Naive thymus-derived CD4-positive, alpha-beta T cell (primary cell): ENCODE measurements at places on chromosomes 11 and 22. TPM values are rescaled to one million over a fixed set of nuclear protein-coding genes. Genes with fewer than 3 reads are reported as not detected.

TMEM191C gene
- total RNA-seq, result 4.7 TPM

APOA4 gene
- total RNA-seq, result not detected

GAL3ST1 gene
- not detected in 2 replicates for total RNA-seq

SCUBE2 gene
- total RNA-seq, result not detected

SNX15 gene
- 22.4 TPM for total RNA-seq

SERPIND1 gene
- total RNA-seq, result not detected

ANO9 gene
- total RNA-seq, result 95.9 TPM

ANO3 gene
- total RNA-seq, result not detected

CPSF7 gene
- 111 and 113 TPM in 2 replicates for total RNA-seq

DNA sequence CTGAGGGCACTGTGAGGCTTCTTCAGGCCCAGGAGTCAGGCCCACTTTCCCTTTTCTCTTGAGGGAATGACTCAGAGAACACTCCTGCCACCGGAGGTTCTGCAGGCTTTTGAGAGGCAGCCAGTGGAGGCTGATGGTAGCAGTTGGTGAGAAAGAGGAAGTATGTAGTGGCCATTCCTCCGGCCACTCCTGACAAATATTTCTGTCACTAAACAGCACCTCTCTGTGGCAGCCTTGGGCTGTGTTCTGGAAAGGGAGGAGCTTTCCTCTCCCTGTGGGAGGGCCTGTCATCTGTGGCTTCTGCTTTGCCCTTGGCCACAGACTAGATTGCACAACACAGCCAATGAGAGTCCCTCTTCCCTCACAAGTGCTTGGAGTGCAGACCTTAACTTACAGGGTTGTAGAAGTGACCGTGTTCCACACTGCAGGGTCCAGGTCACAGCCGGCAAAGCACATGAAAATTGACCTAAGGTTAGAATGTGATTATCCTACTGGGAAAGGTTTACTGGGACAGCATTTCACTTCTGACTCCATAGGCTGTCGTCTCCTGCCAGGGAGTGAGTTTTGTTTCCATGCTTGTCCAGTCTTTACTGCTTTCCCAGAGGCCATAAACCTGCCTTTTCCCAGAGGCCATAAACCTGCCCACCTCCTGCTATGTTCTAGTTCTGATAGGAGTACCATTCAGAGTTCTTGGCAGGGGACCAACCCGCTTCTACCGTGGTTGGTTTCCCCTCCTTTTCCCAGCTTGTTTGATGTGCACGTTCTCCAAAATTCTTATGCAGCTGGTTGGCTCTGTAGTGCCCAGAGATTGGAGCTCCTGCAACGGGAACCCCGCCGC, 33.3 kb downstream of the MARK2 start:
- H3K36me3 ChIP-seq, result no peaks in the 10 kb centered on the region
- no peak overlapping the region for H3K27ac ChIP-seq
- no peak overlapping the region for H3K4me3 ChIP-seq
- no peaks in the 10 kb centered on the region for H3K27me3 ChIP-seq

DNA sequence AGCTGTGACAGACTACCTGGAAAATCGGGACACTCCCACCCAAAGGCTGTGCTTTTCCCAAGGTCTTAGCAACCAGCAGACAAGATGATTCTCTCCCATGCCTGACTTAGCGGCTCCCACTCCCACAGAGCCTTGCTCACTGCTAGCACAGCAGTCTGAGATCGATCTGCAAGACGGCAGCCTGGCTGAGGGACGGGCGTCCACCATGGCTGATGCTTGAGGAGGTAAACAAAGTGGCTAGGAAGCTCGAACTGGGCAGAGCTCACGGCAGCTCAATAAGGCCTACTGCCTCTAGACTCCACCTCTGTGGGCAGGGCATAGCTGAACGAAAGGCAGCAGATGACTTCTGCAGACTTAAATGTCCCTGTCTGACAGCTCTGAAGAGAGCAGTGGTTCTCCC, 84.9 kb downstream of the SMCO4 start:
- no peak overlapping the region for H3K27ac ChIP-seq
- no peak overlapping the region for H3K4me3 ChIP-seq
- no peaks in the 10 kb centered on the region for H3K36me3 ChIP-seq

GRCh38 chr11:13907678-13908077, 54.8 kb upstream of the SPON1 start:
- DNase-seq, result no peak
- H3K27ac ChIP-seq, result no peak overlapping the region
- H3K4me1 ChIP-seq, result no peaks in the 10 kb centered on the region
- H3K4me3 ChIP-seq, result no peak overlapping the region
- peaks cover 4% of the 10 kb centered on the region for H3K27me3 ChIP-seq

- no peaks in the 10 kb centered on the region for H3K27me3 ChIP-seq
- no peak for DNase-seq
- H3K36me3 ChIP-seq, result no peaks in the 10 kb centered on the region
Measured at GRCh38 chr11:35651263-35651662, 11.3 kb upstream of the TRIM44 start.

DNA sequence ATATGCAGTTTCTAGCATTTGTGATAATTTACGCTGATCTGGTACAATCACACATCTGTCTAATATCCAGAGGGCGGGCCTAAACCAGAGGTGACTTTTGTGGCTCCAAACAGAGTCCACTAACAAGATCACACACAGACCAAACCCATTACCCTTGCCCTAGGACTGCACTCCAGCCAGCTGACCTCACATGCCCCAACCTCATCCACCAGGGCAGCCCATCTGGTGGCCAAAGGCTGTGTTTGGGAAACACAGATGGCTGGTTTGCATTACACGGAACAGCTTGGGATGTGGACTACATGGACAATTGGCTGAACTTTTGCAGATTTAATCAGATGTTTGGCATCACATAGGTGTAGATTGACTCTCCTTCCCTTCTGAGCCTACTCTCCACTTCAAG, 228.2 kb downstream of the GRIK4 start:
- no peak for DNase-seq
- no peak overlapping the region for H3K4me3 ChIP-seq
- no peak overlapping the region for H3K27ac ChIP-seq
- H3K4me1 ChIP-seq, result no peaks in the 10 kb centered on the region

DNA sequence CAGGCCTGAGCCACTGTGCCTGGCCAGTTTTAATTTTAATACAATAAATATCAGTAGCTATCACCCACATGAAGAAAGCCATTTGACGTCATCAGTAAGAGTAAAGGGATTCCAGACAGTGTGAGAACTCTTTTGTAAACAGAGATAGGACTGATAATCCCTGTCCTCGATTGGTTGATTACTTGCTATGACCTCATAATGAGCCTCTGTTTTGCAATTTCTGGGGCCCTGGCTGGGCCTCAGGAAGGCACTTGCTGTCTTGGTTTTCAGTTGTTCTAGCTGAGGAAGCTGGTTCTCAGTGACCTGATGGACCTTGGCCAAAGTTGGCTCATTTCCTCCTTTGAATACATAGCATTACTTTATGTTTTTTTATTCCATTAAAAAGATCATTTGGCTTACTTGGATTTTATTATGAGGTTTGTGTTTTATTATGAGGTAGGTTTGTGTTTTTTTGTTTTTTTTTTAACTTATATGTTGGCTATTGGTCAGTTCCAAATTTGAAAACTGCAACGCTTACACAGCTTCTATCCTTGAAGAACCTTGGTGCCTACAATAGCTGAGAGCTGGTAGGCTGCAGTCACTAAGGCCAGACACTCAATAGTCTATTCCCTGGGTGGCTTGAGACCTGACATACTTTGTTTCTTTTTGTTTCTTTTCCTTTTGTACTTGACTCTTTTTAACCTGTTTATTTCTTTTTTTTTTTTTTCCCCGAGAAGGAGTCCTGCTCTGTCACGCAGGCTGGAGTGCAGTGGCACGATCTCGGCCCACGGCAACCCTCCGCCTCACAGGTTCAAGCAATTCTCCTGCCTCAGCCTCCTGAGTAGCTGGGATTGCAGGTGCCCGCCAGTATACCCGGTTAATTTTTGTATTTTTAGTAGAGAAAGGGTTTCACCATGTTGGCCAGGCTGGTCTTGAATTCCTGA, 20.0 kb downstream of the MARK2 start:
- H3K4me3 ChIP-seq, result no peak overlapping the region
- no peaks in the 10 kb centered on the region for H3K27me3 ChIP-seq
- H3K36me3 ChIP-seq, result no peaks in the 10 kb centered on the region
- no peak overlapping the region for H3K27ac ChIP-seq
- no peak for DNase-seq

- H3K27me3 ChIP-seq, result no peaks in the 10 kb centered on the region
- no peaks in the 10 kb centered on the region for H3K36me3 ChIP-seq
- DNase-seq, result no peak
- H3K4me1 ChIP-seq, result no peaks in the 10 kb centered on the region
Measured at GRCh38 chr11:72598906-72599305, 75.3 kb downstream of the PDE2A start.

DNA sequence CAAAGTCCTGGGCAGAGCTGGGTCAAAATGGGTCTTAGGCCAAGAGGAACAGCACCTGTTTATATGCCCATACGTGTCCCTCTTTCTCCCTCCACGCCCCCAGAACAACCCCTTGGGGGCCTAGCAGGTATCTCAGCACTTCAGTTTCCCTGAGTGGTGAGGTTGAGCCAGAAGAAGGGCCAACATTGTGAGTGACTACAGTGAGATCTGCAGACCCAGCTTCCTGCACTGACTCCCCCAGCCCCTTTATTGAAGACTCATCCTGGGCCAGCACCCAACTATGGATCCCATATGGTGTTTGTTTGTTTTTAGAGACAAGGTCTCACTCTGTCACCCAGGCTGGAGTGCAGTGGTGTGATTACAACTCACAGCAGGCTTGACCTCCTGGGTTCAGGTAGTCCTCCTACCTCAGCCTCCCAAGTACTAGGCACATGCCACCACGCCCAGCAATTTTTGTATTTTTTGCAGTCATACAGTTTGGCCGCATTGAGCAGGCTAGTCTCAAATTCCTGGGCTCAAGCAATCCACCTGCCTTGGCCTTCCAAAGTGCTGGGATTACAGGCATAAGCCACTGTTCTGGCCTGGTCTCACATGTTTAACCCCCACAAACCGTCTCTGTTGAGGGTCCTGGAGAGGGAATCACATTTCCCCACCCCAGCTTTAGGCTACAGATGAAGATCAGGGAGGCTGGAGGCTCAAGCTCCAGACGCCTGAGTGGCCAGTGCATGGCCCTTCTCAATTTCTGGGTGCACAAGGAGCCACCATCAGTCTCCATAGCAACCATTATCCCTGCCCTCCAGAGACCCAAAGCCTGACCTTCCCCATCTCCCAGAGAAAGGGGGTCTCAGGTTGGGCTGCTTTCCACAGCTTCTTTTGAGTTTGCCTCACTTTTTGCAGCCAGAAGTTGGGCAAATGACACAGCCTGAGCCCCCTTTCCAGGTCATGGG, 1.7 kb upstream of the LARGE2 start:
- H3K4me3 ChIP-seq, result no peak overlapping the region
- H3K27ac ChIP-seq, result no peak overlapping the region
- no peak for DNase-seq
- no peaks in the 10 kb centered on the region for H3K36me3 ChIP-seq
- H3K27me3 ChIP-seq, result no peaks in the 10 kb centered on the region
- H3K4me1 ChIP-seq, result peaks cover 24% of the 10 kb centered on the region

DNA sequence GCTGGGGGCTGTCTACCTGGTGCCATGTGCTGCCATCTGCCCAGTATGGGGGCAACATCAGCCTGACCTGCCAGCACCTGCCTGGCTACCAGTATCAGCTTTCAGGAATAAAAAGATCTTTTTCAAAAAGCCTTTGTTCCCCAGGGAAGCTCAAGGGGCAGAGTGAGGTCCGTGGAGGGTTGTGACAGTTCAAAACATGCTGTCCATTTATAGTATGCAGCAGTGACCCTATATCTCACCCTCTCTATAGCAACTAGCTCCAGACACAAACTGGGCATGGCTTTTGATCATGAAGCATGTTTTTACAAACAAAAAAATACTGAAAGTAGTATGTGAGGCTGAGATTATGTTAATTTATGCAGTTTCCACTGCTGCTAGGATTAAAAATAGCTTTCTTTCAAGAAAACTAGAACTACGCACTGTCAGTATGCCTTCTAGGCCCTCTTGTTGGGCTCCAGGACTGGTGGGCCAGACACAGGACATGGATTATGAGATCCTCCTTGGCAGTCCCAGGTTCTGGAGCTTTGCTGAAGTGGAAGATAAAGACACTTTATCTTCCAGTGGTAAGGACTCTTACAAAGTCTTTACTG, 23.4 kb downstream of the NAV2 start:
- no peaks in the 10 kb centered on the region for H3K4me1 ChIP-seq
- DNase-seq, result no peak
- no peak overlapping the region for H3K27ac ChIP-seq
- no peak overlapping the region for H3K4me3 ChIP-seq
- no peaks in the 10 kb centered on the region for H3K36me3 ChIP-seq
- H3K27me3 ChIP-seq, result no peaks in the 10 kb centered on the region

- H3K36me3 ChIP-seq, result peaks cover 28% of the 10 kb centered on the region
- no peak overlapping the region for H3K27ac ChIP-seq
- no peaks in the 10 kb centered on the region for H3K27me3 ChIP-seq
- no peak overlapping the region for H3K4me3 ChIP-seq
- no peaks in the 10 kb centered on the region for H3K4me1 ChIP-seq
Measured at GRCh38 chr22:36768616-36769015, 7.3 kb downstream of the IFT27 start.

GRCh38 chr11:131583938-131584337, 213.5 kb downstream of the NTM start:
- H3K27ac ChIP-seq, result no peak overlapping the region
- H3K36me3 ChIP-seq, result no peaks in the 10 kb centered on the region
- no peak overlapping the region for H3K4me3 ChIP-seq

GRCh38 chr11:118139578-118139977, 13.0 kb downstream of the SCN4B start:
- no peak overlapping the region for H3K27ac ChIP-seq
- no peaks in the 10 kb centered on the region for H3K36me3 ChIP-seq

DNA sequence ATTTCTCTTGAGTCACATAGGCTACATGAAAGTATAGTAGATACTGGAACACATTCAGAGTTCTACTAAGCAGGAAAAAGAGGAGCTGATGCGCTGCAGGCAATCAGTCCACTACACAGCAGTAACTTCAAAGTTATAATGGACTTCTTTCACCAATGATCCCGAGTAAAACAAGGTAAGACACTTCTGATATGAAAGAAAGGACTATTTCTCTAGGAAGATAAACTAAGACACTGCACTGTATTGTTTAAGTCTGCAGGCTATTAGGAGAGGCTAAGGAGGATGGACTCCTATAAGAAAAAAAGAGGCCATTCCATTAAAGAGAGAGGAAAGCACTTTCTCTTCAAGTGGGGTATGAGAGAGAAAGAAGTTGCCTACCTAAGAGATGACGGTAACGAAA, 31.6 kb upstream of the ARL14EP start:
- H3K36me3 ChIP-seq, result no peaks in the 10 kb centered on the region
- no peaks in the 10 kb centered on the region for H3K27me3 ChIP-seq
- no peak overlapping the region for H3K4me3 ChIP-seq
- DNase-seq, result no peak
- no peaks in the 10 kb centered on the region for H3K4me1 ChIP-seq
- no peak overlapping the region for H3K27ac ChIP-seq

DNA sequence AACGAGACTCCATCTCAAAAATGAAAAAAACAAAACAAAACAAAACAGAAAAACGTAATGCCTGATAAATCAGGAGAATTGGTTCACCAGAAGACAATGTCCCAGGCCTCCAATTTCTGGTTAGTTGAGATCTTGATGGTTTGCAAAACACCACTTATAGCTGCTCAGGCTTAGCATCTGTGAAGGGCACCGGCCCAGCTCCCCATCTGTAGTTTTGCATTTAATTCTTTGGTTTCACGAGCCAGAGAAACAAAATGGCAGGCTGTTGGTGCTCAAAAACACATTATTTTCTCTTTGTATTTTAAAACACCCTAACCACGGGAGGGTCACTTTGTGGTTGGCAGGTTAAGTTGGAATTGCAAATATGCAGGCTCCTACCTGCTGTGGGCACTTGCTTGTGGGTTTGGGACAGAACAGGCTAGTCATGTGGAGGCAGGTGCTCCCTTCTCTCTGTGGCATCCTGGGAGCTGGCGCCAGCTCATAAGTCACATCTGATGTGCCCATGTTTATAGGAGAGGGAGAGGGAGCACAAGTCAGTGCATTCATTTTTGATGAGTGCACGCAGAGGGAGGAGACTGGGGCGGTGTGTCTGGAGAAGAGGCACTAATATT, 145.9 kb downstream of the CEP164 start:
- no peak overlapping the region for H3K27ac ChIP-seq
- H3K27me3 ChIP-seq, result no peaks in the 10 kb centered on the region
- no peaks in the 10 kb centered on the region for H3K4me1 ChIP-seq
